Muscle of back (tissue), 13 donors: ENCODE measurements at places on chromosomes 12 and 14. TPM values are rescaled to one million over a fixed set of nuclear protein-coding genes. Genes with fewer than 3 reads are reported as not detected.

Gene GARIN6
- not detected for polyA plus RNA-seq

Gene IFI27
- polyA plus RNA-seq = 6.7 TPM

Gene NPFF
- polyA plus RNA-seq = 0.28 TPM

Gene POLE
- polyA plus RNA-seq = 24.5 TPM

Gene TAC3
- polyA plus RNA-seq = 0.60 TPM

Gene MLF2
- polyA plus RNA-seq = 115 TPM

Gene ACSS3
- polyA plus RNA-seq = 6.4 TPM

Gene TAS2R30
- 0.21 TPM for polyA plus RNA-seq

Gene OS9
- polyA plus RNA-seq = 161 TPM

Gene CCDC197
- polyA plus RNA-seq = not detected

Gene LTB4R2
- polyA plus RNA-seq = 3.4 TPM
